ENCODE measurements at places on chromosomes 1 and 21.

GRCh38 chr1:21313886-21314721, 23.8 kb upstream of the ECE1 start:
- no peak for DNase-seq

DNA sequence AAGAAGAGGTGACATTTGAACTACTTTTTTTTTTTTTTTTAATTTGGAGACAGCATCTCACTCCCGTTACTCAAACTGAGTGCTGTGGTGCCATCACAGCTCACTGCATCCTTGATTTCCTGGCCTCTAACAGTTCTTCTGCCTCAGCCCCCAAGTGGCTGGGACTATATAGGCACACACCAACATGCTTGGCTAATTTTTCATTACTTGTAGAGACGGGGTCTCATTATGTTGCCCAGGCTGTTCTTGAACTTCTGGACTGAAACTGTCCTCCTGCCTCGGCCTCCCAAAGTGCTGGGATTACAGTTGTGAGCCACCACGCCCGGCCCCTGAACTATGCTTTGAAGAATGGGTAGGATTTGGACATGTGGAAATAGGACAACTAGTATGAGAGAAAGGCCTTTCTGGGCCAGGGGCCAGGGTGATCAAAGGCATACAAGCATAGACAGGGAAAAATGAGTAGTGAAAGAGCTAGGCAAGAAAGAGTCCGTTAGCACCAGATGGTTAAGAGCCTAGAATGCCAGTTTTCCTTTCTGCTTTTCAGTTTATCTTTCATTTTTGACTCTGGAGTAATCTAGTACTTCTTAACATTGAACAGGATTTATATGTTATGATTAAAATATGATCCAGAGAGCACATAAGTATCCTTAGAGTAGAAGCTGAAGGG, 6.3 kb downstream of the RABGAP1L start:
- DNase-seq = no peak

DNA sequence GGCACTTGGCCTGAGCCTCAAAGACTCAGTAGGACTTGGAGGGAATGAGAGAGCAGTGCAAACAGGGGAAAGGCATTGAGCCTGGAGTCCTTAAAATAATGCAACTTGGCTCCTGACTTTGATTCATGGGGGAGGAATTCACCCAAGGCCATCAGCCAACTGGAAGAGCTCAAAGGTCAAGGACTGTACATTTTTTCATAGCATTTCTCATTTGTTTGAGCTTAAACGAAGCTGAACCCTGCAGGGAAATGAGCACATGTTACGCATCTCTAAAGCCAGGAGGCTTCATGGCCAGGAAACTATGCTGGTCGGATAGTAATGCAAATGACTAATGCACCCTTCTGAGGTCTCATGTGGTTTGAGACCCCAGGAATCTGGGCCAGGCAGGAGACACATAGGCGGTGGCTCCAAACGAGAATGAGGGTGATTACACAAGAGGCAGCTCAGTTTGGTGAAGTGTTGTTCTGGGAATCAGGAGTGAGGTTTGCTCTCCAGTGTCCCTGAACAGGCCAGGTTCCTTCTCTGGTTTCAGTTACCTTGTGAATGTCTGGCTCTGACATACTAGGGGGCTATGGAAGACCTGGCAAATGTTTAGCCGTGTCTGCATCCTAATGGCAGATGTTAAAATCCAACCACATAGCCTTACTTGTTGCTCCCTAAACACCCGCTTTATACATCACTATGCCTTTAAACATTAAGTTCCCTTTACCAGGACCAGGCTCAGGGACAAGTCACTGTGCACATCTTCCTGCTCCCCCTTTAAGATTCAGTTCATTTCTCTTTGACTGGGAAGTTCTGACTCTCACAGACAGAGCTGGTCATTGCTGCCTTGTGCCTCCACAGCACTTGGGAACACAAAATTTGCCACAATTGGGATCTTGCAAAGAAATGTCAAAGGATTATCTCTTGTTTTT, 503.9 kb upstream of the USP24 start:
- no peak for DNase-seq

GRCh38 chr1:235409042-235409820, 42.0 kb downstream of the TBCE start:
- DNase-seq = no peak

DNA sequence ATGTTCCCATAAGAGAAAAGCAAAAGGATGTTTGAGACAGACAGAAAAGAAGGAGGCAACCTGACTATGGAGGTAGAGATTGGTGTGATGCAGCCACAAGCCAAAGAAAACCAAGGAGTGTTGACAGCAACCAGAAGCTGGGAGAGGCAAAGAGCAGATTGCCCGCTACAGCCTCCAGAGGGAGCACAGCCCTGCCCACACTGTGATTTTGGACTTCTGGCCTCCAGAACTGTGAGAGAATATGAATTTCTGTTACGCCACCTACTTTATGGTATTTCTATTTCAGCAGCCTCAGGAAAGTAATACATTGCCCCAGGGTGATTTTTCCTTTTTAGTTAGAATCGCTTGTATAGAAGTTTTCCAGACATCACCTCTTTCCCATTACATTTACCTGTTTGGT, 28.4 kb downstream of the SLAMF6 start:
- no peak for DNase-seq

- no peak for DNase-seq
These were observed 80.5 kb downstream of the HSF2BP start for GRCh38 chr21:43578677-43579303.

DNA sequence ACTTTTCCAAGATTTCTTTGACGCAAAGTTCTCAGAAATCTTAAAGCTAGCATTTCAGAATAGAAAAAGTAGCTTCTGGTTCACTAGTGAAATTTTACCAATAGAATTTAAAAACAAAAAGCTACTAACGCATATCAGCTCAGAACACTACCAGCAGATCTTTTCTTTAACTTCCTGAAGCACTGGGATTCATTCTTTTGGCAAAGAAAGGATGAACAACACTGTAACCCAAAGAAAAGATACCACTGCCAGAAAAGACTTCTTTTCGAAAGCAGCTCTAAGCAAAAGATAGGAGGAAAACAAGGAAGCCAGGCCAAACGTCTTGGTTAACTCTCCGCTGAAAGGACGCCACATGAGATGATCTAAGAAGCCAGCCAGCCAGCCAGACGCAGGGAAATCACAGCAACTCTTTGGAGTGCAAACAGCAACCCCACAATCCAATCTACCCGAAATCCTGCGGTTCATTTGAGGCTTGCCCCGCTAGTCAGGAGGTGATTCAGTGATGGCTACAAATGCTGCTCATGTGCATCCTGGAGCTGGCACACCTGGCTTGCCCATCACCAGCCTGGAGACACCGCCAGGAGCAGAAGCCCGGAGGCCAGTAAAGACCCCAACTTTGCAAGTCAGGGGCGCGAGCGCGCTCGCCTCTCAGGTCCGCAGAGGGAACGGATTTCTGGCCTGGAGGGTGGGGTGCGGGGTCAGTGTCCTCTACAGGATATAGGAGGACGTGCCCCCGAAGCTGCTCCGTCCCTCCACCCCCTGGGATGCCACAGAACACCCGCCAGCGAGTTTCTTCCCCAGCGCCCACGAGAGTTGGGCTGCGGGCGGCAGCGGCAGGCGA, 812 bp downstream of the NBPF1 start:
- peak; percentile 72 for DNase-seq

GRCh38 chr1:12488666-12489354, 129.2 kb downstream of the DHRS3 start:
- DNase-seq = no peak

DNA sequence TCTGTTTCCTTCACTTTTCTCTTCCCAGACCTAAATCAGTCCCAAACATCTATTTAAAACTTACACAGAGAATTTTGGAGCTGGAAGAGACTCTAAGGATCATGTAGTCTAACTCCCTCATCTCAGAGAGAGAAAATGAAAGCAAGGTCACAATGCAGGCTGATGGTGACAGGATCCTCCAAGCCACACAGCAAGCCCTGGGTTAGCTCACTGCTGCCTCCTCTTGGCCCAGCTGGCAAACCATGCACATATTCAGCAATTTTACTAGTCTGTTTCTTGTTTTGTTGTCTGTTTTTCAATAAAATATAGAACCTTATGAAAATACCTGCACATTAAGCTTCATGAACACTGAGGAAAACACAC, 27.7 kb upstream of the LY9 start:
- DNase-seq = peak; percentile 76

GRCh38 chr1:41802532-41803501, 115.9 kb downstream of the HIVEP3 start:
- DNase-seq = peak; percentile 96

GRCh38 chr1:64912191-64912590, 54.2 kb downstream of the JAK1 start:
- no peak for DNase-seq

DNA sequence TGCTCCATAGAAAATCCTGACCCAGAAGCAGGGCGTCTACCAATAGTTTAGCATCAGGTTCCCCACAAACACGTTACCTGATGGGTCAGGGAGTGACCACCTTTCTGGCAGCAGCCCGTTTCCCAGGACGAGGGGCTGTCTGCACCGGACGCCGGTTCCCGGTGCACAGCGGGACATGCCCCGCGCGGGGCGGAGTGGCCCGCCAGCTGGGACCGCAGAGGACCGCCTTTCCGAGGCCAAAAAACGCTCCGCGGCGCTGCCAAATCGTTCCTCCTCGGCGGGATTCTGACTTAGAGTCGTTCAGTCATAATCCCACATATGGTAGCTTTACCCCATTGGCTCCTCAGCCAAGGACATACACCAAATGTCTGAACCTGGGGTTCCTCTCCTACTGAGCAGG, 126.1 kb downstream of the LIPI start:
- DNase-seq = no peak

DNA sequence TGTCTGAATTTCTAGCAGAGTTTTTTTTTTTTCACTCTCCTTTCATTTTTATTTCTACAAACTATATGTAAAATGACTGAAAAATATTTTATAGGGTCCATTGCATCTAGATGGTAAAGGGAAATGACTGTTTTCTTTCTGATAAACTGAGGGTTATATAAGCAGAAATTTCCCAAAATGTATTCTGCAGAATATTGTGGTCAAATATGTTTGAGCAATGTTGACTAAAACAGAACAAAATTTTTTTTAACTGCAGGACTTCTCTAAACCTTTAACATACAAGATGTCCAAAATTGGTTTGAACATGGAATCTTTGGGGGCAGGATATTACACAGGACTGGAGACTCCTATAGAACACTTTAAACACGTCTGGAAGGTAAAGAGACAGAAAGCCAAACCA, 190.5 kb downstream of the TOMM20 start:
- DNase-seq = peak; percentile 5

GRCh38 chr1:84505493-84506001, 639 bp upstream of the SPATA1 start:
- peak; percentile 57 for DNase-seq

- no peak for DNase-seq
These were observed 46.7 kb upstream of the CAMK1G start for GRCh38 chr1:209536843-209537242.

DNA sequence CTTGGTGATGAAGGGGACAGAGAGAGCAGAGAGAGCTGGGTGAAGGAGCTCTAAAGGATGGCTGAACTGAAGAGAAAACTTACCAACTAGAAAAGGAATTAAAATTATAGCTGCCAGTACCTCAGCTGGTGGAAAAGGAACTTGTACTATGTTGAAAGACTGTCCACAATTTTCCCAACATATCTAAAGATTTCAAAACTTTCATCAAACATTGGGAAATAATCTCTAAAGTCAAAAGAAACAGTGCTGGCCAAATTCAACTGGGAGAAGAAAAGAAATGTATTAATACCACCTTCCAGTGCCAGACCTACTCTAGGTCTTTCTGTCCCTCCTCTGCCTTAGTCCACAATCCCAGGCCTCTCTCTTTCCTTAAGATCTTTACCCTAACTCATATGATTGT, 6.1 kb downstream of the SMG5 start:
- DNase-seq = peak; percentile 82

DNA sequence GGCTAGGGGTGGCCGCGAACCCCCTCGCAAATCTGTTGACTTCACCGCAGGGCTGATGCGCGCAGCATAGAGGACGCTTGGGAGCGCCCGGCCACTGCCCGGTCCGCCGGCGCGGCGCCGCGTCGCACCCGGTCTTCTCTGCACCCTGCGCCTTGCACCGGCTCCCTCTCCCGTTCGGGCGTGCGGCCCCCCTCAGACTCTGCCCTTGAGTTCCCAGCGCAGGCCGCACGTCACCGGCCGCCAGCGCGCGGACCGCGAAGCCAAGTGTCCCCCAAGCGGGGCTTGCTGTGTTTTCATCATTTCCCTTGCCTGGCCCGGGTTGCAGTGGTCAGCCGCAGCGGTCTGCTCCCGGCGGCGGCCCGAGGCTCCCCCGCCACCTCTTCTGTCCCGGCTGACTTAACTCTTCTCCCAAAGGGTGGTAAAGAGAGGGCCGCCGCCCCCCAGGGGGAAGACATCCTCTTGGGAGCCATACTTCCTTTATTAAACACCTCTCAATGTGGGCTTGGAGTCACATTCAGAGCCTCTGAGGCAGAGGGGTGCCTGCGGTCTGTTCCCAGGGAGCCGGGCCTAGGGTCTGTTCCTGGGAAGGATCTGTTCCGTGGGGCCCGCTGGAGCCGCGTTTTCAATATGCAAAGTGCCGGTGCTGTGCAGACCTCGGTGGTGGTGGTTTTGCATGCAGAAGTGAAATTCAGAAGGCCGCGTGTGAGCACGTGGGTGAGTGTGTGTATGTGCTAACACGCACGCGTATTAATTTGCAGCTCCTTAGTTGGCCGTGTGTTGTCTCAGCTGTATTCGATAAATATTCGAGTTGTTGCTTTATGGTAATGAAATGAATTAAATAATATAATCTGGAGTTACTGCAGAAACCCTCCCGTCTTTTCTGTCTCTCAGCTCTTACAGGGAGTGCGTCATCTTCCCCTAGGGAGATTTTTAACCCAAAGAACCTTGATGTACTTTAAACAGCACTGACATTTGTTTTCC, 17.6 kb downstream of the PBX1 start:
- DNase-seq = no peak

DNA sequence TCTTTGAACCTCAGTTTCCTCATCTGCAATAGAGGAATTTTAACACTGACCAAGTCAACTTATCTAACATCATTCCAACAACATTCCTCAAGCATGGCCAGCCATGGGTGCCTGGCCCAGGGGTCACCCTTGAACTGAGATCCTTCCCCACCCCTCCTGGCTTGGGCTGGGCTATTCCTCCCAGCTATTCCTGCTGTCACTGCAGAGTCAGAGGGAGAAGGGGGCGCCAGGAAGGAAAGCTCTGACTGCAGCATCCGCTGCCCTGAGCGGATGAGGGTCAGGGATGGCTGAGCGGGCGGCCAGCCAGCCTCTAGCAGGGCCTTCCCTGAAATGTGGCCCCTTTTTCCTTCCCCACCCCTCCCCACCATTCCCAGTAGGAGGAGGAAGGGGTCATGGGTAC, 3.1 kb downstream of the TINAGL1 start:
- DNase-seq = no peak

DNA sequence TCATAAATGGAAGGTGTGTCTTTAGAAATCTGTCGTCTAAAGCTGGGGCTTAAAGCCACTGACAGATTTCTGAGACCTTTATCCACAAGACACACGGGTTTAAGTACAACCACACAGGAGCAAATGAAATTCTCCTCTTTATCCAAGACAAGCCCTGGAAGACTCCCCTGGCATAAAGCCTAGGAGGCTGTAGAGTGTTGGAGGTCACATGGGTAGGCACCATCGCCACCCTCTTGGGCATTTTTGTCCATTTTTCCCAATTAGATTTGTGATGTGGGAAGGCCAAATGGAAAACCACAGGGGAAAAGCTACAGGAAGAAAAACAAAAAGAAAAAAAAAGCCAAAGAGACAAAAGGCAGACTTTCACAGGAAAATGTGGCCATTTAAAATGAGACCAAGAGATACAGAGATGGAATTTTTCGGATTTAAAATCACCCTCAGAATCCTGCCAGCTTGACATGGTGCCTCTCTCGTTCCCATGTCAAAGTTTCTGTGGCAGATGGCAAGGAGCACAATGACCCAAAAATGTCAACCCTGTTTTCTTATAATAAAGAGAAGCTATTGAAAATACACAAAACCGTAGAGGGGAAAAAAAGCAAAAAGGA, 91.9 kb downstream of the PLD5 start:
- no peak for DNase-seq

GRCh38 chr1:198169672-198170071, 12.9 kb downstream of the NEK7 start:
- DNase-seq = no peak

Measured in AML-193 (cell line).